ENCODE measurements at places on chromosomes 1 and 21. TPM values are rescaled to one million over a fixed set of nuclear protein-coding genes. Genes with fewer than 3 reads are reported as not detected.

DNA sequence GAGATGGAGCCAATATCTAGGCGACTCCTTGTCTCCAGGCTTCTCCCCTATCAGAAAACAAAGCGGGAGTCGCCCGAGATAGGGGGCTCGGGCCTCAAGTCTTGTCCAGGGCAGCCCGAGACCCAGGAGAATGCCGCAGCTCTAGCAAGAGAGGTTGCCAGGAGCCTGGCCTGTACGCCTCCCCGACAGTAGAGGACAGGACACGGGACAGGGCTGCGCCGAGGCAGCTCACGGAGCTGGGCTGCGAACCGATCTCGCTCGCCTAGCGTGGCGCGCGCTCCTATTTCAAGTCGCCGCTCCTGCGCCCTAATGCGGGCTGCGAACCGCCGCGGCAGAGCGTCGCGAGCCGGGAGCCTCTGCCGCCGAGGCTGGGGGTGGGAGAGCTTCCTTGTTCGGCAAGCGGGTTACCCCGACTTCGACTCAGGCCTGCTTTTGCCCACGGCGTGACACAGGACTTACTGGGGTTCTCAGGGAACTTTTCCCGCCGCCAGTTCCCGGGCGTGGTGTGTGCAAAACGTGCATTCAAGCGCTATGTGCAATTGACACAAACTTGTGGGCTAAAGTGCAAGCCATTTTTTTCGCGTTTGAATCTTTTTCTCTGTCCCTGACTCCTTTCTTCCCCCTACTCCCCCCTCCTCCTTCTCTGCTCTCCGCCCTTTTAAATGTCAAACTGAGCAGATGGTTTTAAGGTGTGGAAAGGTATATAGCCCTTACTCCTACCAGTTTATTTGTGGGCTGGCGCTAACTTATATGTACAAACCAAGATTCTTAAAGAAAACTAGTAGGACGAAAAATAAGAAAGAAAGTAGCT is 2.4 kb upstream of the PROX1 start:
- no peak for DNase-seq

Gene LCE1D
- total RNA-seq: not detected

DNA sequence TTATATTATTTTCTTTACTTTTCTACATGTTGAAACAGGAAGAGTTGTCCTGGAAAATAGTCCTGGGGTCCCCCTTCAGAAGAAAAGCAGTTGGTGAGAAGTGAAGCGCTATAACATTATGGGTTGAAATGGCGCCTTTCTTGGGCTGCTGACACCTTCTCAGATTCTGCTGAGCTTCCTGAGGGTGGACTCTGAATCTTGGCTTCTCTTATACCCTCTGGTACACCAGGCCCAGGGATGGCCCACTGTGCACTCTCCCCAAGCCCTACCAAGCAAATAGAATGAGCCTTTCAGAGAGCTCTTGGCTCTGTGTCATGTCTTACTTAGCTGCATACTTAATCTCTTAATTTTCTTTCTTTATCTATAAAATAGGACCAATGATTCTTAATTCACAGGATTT is 42.3 kb downstream of the CD247 start:
- DNase-seq: no peak

DNA sequence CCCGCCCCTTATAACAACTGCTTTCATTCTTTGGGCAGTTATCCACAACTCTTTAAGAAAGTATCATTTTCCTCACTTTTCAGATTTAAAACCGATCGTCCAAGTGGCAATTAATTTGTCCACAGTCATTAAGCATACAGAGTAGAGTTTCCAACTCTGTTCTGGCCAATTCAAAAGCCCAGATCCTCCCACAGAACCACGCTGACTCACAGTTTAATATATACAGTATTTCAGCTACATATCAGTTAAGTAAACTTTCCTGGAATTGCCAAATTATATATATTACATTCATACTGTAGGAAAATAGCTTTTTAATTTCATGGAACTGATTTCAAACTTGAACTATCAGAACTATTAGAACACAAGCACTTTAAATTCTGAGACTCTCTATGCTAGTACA is 163.8 kb upstream of the ESRRG start:
- DNase-seq: no peak

DNA sequence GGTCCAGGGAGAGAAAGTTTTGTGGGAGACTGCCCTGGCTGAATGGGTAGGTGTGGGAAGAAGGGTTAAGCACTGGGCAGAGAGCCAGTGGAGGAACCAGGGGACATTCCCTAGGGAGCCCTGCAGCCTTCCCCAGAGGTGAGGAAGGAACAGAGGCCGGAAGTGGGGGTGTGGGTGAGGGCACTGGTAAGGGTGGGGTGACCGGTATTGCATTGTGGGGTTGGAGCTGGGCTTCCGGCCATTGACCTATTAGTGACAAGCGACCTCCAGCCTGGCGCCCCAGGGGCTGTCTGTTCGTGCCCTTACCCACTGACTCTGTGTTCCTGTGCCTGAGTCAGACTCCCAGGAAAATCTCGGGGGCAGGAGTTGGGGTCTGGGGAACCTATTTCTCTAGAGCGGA is 3.5 kb upstream of the TSPAN1 start:
- DNase-seq: no peak

Gene BLACAT1
- total RNA-seq: 2.5 TPM

DNA sequence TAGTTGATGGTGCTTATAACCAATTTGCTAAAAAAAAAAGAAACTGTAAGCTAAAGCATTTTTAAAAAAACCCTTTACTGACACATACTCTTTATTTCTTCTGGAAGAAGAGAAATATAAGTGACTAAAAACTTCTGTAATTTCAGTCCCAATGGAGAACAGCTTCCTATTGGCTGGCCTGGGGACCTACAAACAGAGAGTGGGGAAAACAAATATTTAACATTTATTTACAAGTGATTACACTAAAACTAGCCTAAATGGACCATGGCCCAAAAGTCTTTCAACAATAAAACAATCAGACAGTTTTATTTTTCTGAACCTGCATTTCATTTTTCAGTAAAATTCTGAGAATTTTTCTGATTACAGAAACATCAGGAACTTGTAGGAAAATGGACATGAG is 15.2 kb downstream of the TARBP1 start:
- no peak for DNase-seq

Gene CBR3
- total RNA-seq: 1.9 TPM

DNA sequence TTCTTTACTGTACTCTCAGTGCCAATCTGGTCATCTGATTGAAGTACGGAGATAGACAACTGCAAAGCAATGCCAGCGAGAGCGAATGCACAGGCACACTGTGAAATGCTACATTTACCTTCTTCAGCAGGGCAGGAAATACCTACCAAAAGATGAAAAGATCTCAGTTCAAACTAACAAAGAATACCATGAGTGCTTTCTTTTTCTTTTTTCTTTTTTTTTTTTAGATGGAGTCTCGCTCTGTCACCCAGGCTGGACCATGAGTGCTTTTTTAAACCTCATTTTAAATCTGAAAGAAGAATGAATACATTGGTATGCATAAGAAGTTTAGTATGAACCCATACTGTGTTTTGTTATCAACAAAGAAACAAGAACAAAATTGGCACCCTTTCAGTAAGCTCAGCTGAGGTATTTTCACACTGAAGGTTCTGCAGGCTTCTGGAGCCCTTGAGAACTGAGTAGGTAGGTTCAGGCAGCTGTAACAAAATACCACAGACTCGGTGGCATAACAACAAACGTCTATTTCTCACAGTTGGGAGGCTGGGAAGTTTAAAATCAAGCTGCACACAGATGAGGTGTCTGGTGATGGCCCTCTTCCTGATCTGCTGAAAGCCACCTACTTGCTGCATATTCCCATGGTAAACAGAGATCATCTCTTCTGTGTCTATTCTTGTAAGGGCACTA is 1.7 kb upstream of the CHI3L2 start:
- DNase-seq: no peak

DNA sequence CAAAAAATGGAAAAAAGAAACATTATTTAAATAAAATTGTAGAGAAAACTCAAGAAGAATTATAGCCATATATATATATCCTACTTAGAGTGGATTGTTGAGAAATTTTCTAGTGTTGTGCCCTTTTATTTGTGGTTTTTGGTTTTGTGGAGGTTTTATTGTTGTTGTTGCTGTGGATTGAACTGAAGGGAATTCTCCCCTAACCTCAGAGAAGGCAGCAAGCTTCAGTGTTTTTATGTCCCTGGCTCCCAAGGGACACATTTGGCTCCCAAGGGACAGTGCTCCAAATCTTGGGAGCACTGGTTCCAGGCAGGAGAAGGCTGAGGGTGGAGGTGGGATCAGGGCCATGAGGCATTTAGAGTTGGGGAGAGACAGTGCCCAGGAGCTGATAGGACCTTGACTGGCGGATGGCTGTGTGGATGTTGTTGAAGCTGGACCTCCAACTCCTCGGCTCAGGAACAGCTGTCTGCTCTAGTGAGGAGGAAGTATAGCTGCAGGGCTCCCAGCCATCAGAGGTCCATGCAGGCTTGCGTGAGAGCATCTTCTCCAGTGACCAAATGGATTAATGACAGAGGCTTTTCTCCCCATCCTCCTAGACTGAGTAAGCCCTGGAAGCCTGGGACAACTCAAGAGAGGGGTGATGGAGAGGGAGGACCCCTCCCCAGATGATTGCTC is 100.5 kb downstream of the TEX35 start:
- no peak for DNase-seq

Gene CRYAA
- not detected for total RNA-seq

DNA sequence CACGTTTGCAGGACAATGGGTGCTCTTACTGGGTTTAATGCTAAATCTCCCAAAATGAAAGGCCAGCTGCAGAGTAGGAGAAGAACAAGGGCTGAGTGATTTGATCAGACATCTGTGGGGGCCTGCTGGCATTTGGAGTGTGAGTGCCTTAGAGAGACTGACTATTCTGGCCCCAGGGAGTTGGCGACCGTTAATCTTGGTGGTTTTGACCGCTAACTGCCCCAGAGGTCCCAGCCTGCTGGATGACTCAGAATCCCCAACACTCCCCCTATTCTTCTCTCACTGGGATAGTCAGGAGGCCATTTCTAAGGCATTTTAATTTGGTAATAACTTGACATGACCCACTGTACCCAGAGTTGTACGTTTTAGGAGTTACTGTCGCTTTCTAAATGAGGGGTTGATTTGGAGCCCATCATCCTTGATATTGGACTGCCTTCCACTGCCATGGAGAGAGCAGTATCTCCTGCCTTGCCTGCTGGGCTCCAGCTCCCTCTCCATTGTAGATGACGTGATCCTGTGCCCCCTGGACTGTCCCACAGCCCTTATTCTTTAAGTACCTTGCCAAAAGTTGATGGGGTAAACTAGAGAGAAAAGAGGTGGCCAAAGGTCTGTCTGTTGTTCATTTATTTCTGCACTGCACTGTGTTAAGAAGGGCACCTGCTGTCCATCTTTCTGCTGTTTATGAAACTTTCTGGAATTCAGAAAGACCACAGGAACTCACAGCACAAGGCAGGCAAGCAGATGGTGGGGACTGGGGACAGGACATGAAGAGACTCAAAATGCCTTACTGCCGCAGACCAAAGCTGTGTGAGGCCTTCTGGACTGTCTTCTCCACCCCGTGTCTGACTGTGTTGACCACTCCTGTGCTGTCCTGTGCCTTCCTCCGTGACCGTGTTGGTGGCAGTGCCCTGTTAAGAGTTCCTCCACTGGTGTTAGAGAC is 98.2 kb upstream of the ARTN start:
- no peak for DNase-seq

Gene OR2T35
- not detected for total RNA-seq

DNA sequence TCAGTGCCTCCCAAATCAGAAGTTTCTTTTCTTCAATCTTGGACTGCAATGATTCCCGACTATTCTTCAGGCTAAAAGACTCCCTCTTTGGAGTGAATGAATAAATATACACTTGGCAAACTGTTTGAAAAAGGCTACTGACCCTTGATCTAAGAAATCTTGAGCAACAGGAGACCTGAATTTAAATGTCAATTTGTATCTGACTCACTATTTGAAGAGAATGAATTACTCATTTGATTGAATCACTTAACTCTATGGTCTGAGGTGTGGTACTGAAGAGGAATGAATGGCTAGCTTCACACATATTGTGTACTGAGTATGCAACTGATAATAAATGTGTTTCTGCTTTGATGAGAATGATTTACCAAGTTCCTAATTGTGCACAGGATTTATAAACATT is 4.6 kb upstream of the SMG7 start:
- no peak for DNase-seq

GRCh38 chr1:75668813-75669212 is 55.7 kb upstream of the ACADM start:
- DNase-seq: no peak

DNA sequence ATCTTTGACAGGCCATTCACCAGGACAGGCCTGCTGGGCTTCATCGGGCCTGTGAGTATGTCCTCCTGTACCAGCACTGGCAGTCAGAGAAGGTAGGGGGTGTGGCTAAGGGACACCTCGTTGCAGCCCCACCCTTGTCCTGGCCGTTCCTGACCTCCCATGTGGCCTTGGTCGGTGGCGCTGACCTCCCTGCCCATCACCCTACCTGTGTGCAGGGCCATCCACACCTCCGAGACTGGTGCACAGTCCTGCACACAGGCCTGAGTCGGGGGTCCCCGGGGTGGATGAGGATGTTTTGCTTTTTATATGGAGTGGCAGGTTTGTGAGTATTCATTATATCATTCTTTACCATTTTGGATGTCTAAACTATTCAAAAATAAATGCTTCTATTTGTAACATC is 59.0 kb downstream of the S100B start:
- no peak for DNase-seq

- no peak for DNase-seq
These were observed 249.0 kb downstream of the SETD4 start for GRCh38 chr21:35811191-35811806.

- peak; percentile 38 for DNase-seq
These were observed 71.4 kb downstream of the MEGF6 start for GRCh38 chr1:3539707-3540425.

DNA sequence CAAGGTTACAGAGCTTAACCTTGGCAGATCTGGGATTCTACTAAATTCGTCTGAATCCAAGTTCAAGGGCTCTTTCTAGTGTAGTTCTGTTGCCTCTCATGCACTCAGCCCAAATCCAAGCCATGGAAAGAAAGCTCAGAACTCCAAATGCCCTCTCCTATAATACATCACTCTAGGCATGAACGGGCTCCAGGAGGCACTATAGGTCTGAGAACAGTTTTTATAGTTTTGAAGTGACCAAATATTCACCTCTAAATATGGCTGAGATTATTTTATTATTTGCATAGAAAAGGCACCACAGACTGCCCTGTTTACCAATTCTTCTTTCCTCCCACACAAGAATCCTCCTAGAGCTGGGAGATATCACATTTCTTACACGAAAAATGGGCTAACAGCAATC is 327.9 kb upstream of the BEND5 start:
- no peak for DNase-seq

Data from cerebellum (tissue), 4 donors.